ENCODE measurements at places on chromosomes 7 and 10. TPM values are rescaled to one million over a fixed set of nuclear protein-coding genes. Genes with fewer than 3 reads are reported as not detected.
A peak's percentile ranks its signal among the peaks of the same experiment; 100 is the strongest.

- no peak for DNase-seq
These were observed 100.5 kb downstream of the KCNMA1 start for GRCh38 chr10:77537071-77537470.

Gene ARHGAP22
- total RNA-seq = 10.4 TPM

Gene ST7
- total RNA-seq = 19.7 TPM

GRCh38 chr10:120076996-120077706 lies 184.6 kb downstream of the SEC23IP start:
- DNase-seq = no peak

GRCh38 chr10:7170626-7171322 lies 240.1 kb downstream of the SFMBT2 start:
- no peak for DNase-seq

DNA sequence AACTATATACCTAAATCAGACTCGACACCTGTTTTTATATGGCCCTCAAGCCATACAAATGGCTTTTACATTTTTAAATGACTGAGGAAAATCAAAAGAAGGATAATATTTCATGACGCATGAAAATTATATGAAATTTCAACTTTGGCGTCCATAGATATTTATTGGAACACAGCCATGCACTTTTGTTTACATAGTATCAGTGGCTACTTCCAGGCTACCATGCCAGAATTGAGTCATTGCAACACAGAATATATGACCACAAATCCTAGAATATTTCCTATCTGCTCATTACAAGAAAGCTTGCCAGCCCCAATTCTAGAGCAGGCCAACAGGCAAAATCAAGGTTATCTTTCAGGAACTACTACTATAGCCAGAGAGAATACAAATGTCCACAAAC lies 29.3 kb downstream of the AFAP1L2 start:
- peak; percentile 59 for DNase-seq

Gene ITIH2
- total RNA-seq = not detected

GRCh38 chr7:35248576-35249536 lies 5.0 kb downstream of the TBX20 start:
- no peak for DNase-seq

DNA sequence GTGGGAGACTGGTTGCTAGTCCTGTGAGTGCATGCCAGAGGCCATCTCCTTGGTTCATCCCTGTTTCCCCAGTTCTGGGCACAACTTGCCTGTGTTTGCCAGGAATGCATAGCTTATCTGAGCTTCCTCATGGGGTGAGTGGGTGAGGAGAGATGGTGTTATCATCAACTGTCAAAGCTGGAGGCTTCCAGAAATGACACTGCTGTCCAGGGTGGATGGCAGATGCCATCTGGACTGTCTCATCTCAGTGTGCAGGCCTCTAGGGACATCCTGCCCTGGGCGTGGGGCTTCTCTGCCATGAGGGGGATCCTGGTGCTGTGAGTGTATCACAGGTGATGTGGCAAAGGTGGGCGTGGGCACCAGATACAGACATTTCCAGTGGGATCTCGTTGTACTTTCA lies 328.6 kb downstream of the DPP6 start:
- no peak for DNase-seq

Gene CFAP70
- total RNA-seq = 6.5 TPM

Gene PON1
- total RNA-seq = 0.24 TPM

DNA sequence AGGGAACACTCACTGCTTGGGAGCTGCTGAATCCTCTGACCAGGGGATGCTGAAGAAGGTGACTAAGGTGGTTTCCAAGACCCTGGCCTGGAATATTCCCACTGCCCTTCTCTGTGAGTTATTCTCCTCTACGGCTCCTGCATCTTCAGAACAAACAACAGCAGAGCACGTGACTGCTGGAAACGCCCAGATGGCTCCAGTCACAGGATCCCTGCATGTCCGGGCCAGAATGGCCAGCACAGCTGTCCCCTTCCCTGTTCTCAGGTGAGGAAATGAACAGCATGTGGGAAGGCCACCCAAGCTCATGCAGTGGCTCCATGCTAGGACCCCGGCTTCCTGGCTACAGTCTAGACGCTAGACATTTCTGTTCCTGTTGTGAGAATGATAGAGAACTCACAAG lies 43.1 kb downstream of the GHRHR start:
- DNase-seq = no peak

Gene CCAR1
- 69.3 TPM for total RNA-seq

GRCh38 chr7:106794276-106795083 lies 70.6 kb upstream of the PIK3CG start:
- no peak for DNase-seq

DNA sequence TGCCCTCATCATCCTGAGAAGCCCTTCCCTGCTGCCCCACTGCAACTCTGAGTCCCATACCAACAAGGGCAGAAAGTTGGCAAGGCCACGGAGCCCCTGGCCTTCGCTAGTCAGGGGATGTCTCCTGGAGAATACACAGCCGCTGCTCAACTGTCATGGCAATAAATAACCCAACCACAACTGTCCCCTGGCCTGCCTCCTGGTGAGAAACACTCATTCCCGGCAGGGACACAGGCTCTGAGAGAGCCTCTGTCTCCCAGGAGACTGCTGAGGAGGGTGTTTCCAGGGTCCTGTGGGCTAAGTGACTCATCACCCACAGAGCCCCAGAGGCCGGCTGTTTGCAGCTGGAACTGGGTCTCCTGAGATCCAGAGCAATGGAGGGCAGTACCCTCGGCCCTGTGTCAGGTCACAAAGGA lies 354.1 kb downstream of the TNS3 start:
- peak; percentile 23 for DNase-seq

Gene CALCR
- 0.48 TPM for total RNA-seq

DNA sequence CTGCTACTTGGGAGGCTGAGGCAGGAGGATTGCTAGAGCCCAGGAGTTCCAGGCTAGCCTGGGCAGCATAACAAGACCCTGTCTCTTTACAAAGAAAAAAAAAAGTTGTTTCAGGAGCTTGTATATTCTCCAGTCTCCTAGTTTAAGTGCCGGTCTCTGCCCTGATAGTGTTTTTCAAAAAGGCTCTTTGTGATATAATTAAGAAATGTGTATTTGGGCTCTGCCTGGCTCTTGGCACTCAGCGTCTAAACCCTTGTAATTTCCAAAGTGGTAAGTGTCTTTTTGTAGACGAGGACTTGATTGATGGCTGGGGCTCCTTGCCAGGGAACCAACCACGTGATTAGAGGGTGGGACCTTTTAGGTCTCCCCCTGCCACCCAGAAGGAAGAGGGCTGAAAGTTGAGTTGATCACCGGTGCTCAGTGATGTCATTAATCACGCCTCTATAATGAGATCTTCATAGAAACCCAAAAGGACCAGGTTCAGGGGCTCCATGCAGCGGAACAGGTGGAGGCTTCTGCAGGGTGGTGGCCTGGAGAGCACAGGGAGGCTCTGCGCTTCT lies 4.4 kb downstream of the EIF3B start:
- DNase-seq = no peak

GRCh38 chr7:33562996-33563395 lies 342.3 kb upstream of the BMPER start:
- DNase-seq = peak; percentile 80

DNA sequence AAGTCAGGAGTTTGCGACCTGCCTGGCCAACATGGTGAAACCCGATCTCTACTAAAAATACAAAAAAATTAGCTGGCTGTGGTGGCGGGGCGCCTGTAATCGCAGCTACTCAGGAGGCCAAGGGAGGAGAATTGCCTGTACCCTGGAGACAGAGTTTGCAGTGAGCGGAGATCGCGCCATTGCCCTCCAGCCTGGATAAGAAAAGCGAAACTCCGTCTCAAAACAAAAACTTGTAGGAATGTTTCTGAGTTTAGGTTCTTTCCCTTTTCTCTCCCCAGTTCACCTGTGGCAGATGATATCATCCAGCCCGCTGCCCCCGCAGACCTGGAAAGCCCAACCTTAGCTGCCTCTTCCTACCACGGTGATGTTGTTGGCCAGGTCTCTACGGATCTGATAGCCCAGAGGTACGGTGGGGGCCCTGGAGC lies 138.8 kb upstream of the BTBD16 start:
- DNase-seq = no peak

DNA sequence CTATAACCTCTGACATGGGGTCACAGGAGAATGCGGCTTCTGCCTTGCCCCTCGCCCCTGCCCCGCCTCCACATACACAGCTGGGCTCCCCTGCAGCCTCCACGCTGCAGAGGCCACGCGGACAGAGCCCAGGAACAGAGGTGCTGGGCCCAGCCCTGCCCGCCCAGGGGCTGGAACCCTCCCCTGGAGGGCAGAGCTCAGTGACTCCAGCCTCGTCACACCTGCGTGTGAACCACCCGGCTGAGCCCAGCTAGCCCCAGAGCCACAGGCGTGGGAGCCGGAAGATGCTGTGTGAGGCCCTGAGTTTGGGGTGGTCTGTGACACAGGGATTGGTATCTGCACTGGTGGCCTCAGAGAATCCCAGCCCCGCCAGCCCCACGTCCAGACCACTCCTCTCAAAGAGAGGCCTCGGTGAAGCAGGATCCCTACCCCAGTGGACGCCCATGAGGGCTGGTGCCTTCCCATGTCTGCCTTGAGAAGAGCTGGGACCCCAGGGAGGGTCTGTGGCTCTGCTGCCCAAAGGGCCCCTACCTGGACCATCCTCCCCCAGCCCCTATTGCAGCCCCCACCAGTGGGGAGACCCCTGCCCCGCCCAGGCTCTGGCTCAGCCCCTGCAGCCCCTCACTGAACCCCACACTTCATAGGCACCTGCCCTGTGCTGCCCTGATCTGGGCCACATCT lies 8.1 kb upstream of the ADAP1 start:
- DNase-seq = no peak

DNA sequence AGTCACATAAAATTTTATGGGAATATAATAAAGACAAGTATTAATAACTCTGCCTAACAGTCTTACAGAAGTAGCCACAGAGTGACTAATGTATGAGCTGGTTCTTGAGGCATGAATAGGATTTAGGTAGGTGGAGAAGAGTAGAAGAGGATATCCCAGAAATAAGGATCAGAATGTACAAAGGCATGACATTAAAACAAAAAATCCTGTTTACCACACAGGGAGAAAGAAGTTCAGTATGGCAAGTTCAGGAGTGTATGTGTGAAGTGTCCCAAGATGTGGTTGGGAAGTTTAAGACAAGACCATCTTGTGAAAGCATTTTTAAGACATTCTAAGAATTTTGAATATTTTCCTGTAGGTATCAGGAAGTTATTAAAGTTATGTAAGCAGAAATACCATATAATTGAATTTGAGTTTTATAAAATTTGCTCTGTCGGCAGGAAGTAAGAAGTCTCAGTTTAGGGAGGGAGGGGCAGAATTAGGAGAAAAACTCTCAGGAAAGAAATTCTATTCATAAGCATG lies 64.7 kb upstream of the CAV2 start:
- no peak for DNase-seq

Gene GNAT3
- total RNA-seq = not detected

Gene CCDC126
- 7.7 TPM for total RNA-seq
